CD4-positive, alpha-beta memory T cell (primary cell): ENCODE measurements at places on chromosomes 6 and 20. TPM values are rescaled to one million over a fixed set of nuclear protein-coding genes. Genes with fewer than 3 reads are reported as not detected.
A peak's percentile ranks its signal among the peaks of the same experiment; 100 is the strongest.

- no peak for DNase-seq
These were observed 23.5 kb downstream of the FITM2 start for GRCh38 chr20:44287272-44288097.

GRCh38 chr6:35370785-35371493 is 28.6 kb downstream of the PPARD start:
- no peak for DNase-seq

DNA sequence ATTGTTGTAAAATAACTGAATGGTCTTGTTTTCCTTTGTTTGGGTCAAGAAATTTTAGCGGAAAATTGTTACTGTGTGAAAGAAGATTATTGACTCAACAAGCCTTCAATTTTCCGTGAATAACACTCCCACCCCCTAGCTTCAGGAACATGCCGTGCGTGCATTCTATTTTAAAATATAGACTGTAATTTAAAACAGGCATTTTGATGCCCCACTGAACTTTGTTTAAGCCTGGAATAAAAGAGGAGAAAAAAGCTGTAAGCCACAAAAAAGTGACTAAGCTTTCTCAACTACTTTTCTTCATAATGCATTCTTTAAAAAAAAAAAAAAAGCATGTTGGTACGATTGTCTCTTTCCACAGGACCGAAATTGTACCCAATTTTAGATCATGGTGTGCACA is 166.0 kb downstream of the ARID1B start:
- no peak for DNase-seq

DNA sequence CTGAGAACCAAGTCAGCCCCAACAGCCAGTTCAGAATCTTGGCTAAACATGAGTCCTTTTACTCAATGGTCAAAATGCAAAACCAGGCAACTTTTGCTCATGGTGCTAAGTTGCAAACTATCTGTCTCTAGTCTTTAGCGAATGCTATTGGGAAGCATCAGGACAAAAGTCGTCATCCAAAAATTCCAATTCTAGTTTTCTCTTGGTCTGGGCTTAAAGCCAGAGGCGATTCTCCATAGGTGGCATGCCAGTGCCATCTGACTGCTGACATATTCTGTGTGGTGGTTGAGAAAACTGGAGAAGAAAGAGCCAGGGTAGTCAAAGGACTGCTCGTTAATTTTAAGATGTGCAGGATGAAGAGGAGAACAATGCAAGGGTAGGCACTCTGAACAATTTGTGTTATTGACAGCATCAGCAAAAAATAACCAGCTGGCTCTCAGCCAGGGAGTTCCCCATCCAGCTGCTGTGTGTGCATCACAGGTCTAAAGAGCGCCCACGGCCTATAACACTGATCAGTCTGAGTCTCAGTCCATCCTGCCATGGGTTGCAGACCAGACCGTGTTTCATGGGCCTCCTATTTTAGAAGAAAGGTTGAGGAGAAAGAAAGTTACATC is 313.6 kb downstream of the ALDH8A1 start:
- peak; percentile 33 for DNase-seq

DNA sequence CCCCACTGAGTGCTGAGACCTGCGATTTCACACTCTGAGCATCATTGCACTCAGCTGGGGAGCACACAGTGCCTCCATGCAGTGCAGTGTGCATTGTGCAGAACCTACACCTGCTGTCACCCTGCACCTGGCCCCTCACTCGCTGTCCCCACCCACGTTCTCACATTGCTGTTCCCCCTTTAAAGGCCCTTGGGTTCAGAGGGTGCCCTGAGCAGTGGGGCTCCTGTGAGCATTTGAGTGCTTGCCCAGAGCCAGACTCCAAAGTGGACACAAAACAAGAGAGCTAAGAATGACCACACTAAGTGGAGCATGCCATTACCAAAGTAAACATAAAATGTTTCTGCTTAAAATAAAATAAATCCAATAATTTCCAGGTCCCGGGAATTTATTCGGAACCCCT is 131.0 kb upstream of the CST7 start:
- no peak for DNase-seq

OLIG3 gene
- total RNA-seq: not detected
